ENCODE measurements at places on chromosomes 5 and 9. TPM values are rescaled to one million over a fixed set of nuclear protein-coding genes. Genes with fewer than 3 reads are reported as not detected.

GRCh38 chr9:8880060-8880459, 1080.5 kb upstream of the DMAC1 start:
- DNase-seq: no peak

DNA sequence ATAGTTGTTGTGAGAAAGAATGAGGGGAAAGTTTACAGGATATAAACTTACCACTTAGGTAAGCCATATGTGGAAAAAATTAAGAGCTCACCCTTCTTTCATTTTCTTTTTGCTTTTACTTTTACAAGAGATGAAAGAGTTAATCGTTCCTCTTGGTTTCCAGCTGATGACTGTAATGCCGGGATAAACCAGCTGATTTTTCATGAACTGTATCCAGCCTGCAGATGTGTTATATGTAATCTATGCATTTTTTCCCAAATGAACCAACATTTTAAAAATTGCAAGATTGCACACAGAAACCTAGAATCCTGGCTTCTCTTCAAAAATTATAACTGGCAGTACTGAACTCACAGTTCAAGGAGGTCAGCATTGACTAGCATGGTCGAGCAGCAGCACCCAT, 185.9 kb downstream of the GRIA1 start:
- no peak for DNase-seq

DNA sequence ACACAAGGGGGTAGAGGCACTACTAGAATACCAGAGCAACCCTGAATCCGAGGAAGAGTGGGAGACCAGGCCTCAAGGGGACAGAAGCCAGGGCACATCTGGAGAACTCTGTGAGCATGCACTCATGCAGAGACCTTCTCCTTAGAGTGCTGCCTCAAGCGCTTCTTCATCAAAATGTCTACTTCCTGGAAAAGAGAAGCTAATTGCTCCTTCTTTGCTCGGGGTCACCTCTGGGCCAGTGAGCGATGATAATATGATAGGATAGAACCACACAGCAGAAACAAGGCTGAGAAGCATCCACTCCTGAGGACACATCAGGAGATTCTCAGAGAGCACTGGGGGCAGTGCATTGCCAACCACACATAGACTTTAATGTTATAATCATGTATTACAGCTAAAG, 23.7 kb upstream of the LMNB1 start:
- no peak for DNase-seq

- peak; percentile 80 for DNase-seq
These were observed 30.1 kb downstream of the PTPA start for GRCh38 chr9:129141066-129142041.

The C9orf152 gene
- total RNA-seq: not detected

The PDE8B gene
- total RNA-seq: 71.2 TPM

Measured in right cardiac atrium (tissue), 5 donors.